Stimulated activated naive B cell treated with anti-CD40 and anti-IgM and Interleukin-4, amounts not matched to agents 10 μg/mL and 1 μg/mL and 100 μg/mL, for 72 hours (primary cell): ENCODE measurements at places on chromosomes 1 and 21.

- H3K36me3 ChIP-seq: no peaks in the 10 kb centered on the region
- H3K4me3 ChIP-seq: peak overlapping the region; percentile 3
- peaks cover 79% of the 10 kb centered on the region for H3K4me1 ChIP-seq
- H3K27ac ChIP-seq: peak overlapping the region; percentile 92
These were observed 8.5 kb upstream of the B4GALT3 start for GRCh38 chr1:161185732-161186311.

- H3K36me3 ChIP-seq: no peaks in the 10 kb centered on the region
- H3K27me3 ChIP-seq: peaks cover 6% of the 10 kb centered on the region
- peak within 1 kb of the TSS; percentile 95 for H3K27ac ChIP-seq
- peak within 1 kb of the TSS; percentile 95 for H3K4me3 ChIP-seq
- peaks cover 19% of the 10 kb centered on the region for H3K4me1 ChIP-seq
These were observed at the start of gene KCNC4 for GRCh38 chr1:110209715-110210603. TSS of gene KCNC4 (plus strand) at chr1:110210314. CDS start at chr1:110211500, 1,186 bp downstream.

GRCh38 chr1:119276558-119276957 is 92.0 kb upstream of the HAO2 start:
- no peak overlapping the region for H3K27ac ChIP-seq
- no peak for DNase-seq
- no peaks in the 10 kb centered on the region for H3K4me1 ChIP-seq
- H3K4me3 ChIP-seq: no peak overlapping the region

DNA sequence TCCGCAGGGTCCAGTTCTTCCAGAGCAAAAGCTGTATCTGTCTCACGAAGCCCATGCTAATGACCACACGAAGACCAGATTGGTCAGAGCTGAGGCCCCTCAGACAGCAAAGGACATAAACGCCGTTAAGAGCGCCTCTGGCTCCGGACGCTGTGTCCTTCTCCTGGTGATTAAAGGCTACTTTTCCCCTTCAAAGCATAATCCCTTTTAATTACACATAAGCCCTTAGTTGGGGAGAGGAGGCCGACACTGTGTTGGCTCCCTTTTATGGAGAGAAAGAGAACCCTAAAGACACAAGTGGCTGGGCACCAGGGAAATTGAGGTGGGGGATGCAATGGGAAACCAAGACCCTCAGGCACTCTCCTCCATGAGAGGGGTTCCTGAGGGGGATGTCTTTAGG is at the start of gene ABCA4:
Gene ABCA4 (minus strand): TSS at position 158 of the 400 bp plus-strand sequence. CDS start 103 bp downstream, at position 55.
- H3K27me3 ChIP-seq: peaks cover 34% of the 10 kb centered on the region
- no peaks in the 10 kb centered on the region for H3K4me1 ChIP-seq
- no peak for DNase-seq
- no peak within 1 kb of the TSS for H3K4me3 ChIP-seq

DNA sequence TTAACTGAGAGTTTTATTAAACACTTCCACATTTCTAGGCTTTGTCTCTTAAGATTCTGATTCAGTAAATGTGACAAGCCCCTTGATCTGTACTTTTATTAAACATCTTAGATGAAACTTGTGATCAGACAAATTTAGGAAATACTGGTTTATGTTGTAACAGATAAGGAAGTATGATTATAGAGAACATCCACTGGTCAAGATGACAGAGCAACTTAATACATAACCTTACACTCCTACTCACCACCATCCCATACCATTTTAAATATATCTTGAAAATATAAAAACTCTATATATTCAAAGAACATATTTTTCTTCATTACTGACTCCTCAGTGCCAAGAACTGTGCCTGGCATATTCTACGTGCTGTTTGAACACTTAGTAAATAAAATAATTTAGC is 217.5 kb downstream of the LRRC40 start:
- H3K36me3 ChIP-seq: no peaks in the 10 kb centered on the region
- H3K27me3 ChIP-seq: no peaks in the 10 kb centered on the region
- no peaks in the 10 kb centered on the region for H3K4me1 ChIP-seq
- no peak overlapping the region for H3K4me3 ChIP-seq
- no peak for DNase-seq

- no peaks in the 10 kb centered on the region for H3K27me3 ChIP-seq
- H3K4me3 ChIP-seq: no peak overlapping the region
- H3K4me1 ChIP-seq: no peaks in the 10 kb centered on the region
- H3K36me3 ChIP-seq: no peaks in the 10 kb centered on the region
- no peak overlapping the region for H3K27ac ChIP-seq
- no peak for DNase-seq
These were observed 285.8 kb upstream of the NEGR1 start for GRCh38 chr1:72568113-72568512.

DNA sequence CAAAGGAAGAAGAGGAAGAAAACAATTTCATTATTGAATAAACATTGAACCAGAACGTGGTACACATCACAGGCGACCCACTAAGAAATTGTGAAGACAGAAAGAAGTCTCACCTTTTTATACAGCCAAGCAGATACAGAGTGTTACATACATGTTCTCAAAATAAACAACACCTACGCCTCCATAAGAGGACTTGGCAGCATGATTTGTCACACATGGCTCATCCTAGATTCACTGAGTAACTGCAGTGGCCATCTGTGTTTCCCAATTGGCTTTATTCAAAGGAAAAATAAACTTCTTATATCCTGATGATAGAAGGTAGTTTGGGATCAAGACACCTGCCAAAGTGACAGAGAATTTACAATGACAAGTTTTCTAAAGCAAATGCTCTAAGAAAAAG is 7.6 kb upstream of the KRTAP19-8 start:
- H3K27me3 ChIP-seq: peaks cover 4% of the 10 kb centered on the region
- no peaks in the 10 kb centered on the region for H3K36me3 ChIP-seq
- H3K27ac ChIP-seq: no peak overlapping the region
- no peaks in the 10 kb centered on the region for H3K4me1 ChIP-seq
- no peak for DNase-seq
- no peak overlapping the region for H3K4me3 ChIP-seq

DNA sequence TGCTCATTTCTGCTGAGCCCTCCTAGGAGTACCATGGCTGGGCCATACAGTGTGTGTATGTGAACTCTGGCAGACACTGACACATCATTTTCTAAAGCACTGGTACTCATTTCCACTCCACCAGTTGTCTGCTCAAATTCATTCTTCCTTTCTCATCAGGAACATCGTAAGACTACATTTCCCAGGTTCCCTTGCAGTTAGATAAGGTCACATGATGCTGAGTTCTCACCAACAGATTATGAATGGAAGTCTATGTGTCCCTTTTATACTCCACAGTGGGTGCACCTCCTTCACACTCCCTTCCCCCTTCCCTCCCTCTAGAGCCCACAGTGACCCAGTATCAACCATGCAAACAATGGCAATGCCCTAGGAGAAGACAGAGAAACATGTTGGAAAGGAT is 38.3 kb upstream of the PAX7 start:
- H3K27me3 ChIP-seq: peaks cover 32% of the 10 kb centered on the region
- no peak overlapping the region for H3K27ac ChIP-seq
- H3K4me3 ChIP-seq: no peak overlapping the region
- DNase-seq: no peak
- no peaks in the 10 kb centered on the region for H3K4me1 ChIP-seq

DNA sequence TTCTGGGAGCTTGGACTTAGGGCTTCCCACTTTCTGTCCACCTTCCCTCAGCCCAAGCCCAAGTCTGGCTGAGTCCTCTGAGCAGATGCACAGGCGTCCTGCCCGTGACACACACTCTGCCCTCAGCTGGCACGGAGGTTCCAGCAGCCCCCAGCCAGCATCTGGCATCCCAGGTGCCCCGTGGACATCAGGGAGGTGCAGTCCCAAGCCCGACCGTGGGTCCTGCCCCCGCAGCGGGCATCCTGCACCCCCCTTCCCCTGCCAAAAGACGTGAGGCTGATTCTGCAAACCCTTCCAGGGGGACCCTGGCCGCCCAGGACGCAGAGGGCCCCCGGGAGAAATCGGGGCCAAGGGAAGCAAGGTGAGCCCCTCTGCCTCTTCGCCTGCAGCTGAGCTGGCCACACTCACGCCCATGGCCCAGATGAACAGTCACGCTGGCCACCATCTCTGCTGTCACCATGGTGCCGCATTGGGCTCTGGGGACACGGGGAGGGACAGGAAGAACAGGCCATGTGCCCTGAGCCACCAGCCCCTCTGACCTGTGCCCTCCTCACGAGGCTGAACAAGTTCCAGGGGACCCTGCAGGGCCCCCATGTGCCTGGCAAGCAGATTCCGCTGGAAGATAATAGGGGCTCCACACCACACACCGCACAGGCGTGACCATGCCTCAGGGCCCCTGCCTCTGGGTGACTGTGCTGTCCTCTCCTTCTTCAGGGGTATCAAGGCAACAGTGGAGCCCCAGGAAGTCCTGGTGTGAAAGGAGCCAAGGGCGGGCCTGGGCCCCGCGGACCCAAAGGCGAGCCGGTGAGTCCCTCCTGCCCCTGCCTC is 20.6 kb downstream of the COL6A2 start:
- no peaks in the 10 kb centered on the region for H3K4me1 ChIP-seq
- no peak for DNase-seq
- peaks cover 7% of the 10 kb centered on the region for H3K27me3 ChIP-seq
- no peak overlapping the region for H3K27ac ChIP-seq
- H3K4me3 ChIP-seq: no peak overlapping the region
- no peaks in the 10 kb centered on the region for H3K36me3 ChIP-seq

DNA sequence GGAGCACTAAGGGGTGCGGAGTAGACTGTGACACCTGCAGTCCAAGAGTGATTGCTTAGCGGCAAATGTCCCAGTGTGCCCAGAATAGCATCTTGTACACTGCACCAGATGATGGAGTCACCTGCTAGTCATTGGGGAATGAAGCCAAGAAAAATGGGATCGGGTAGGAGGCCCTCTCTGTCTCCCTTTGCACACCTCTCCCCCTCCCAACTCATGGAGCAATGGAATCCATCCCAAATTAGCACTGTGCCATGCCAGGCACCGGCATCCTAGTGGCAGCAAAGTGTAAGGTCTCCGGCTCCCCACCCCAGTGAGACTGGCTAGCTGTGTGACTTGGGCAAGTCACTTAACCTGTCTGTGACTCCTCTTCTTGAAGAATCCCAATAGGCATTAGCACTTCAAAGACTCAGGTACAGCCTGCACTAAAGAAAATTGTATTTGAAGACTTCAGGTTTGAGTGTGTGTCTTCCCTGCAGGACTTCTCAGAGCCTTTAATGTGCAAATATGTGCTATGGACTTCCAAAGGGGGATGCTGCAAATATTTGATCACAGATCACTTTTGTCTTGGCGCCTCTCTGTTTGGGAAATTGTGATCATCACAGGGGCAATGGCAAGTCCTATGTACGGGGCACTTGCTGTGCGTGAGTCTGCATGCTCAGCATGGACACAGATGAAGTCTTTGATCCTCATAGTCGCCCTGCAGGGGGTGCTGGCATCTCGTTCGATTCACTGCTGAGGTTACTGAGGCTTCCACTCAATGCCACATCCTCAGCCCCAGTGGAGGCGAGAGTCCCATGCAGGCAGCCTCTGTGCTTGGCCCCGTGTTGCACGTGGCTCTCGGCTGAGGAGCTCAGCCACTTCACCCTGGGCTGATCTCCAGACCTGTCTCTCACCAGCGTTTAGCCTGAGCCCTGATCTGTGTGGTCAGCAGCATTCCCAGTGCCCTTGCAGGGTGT is 272.9 kb upstream of the C1orf174 start:
- no peaks in the 10 kb centered on the region for H3K36me3 ChIP-seq
- peak; percentile 6 for DNase-seq
- no peaks in the 10 kb centered on the region for H3K4me1 ChIP-seq
- peak overlapping the region; percentile 21 for H3K27ac ChIP-seq

DNA sequence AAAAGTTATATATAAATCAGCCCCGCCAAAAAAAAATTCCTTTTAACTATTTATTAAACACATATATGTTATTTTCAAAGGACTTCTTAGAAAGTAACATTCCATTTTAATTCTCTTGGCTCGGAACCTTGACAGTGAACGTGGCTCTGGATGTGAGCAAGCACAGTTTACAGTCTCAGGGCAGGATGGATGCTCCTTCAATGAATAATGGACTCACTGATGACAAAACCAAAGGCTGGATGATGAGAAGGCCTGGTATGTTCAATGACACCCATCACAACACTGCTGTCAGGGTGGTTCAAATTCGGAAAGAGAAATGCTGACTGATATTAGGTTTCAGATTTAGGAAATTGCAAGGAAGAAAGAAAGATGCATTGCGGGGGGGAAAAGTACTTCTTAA is 148.8 kb downstream of the SIPA1L2 start:
- H3K4me3 ChIP-seq: no peak overlapping the region
- H3K27me3 ChIP-seq: no peaks in the 10 kb centered on the region
- H3K4me1 ChIP-seq: no peaks in the 10 kb centered on the region
- H3K27ac ChIP-seq: no peak overlapping the region
- H3K36me3 ChIP-seq: no peaks in the 10 kb centered on the region

- no peaks in the 10 kb centered on the region for H3K4me1 ChIP-seq
- no peak for DNase-seq
- peaks cover 41% of the 10 kb centered on the region for H3K36me3 ChIP-seq
- H3K27me3 ChIP-seq: no peaks in the 10 kb centered on the region
- no peak overlapping the region for H3K4me3 ChIP-seq
- no peak overlapping the region for H3K27ac ChIP-seq
These were observed 48.7 kb upstream of the KIF1B start for GRCh38 chr1:10161541-10162290.

DNA sequence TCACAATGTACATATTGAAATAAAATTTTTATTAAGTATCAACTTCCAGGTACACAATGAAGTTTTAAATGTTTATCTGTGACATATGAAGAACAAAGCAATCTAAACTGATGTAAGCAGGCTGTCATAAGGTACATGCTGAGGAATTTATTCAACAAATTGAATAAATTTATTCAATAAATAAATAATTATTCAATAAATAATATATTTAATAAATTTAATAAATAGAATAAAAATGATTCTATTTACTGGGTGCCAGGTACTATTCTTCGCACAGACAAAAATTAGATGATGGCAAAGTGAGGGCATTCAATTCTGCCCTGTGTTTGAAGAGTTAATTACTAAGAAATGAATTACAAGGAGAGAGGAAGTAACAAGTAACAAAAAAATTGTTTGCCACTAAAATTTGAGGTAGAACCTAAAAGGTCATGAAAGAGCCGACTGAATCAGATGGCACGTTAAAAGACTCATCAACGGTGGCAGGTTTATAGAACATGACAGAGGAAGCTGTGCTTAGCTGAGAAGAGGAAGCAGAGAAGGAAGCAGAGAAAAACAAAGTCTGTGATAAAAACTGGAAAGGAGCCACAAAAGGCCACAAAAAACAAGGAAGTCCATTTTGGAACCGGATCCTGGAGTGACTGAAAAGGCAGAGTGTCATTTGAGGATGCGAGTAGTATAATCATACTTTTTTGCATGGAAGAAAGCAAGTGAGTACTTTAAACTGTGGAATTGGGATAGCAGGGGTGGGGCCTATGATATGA is 2.2 kb upstream of the USP24 start:
- H3K4me3 ChIP-seq: peak overlapping the region; percentile 58
- no peaks in the 10 kb centered on the region for H3K27me3 ChIP-seq
- H3K4me1 ChIP-seq: peaks cover 35% of the 10 kb centered on the region
- DNase-seq: peak; percentile 50

- H3K4me3 ChIP-seq: no peak overlapping the region
- H3K36me3 ChIP-seq: peaks cover 2% of the 10 kb centered on the region
- DNase-seq: no peak
- peaks cover 15% of the 10 kb centered on the region for H3K4me1 ChIP-seq
- peaks cover 12% of the 10 kb centered on the region for H3K27me3 ChIP-seq
These were observed 5.9 kb upstream of the FOXJ3 start for GRCh38 chr1:42340901-42341300.

GRCh38 chr1:182671750-182672486 is 12.5 kb downstream of the RGS8 start:
- no peaks in the 10 kb centered on the region for H3K36me3 ChIP-seq
- H3K4me3 ChIP-seq: no peak overlapping the region
- DNase-seq: no peak
- H3K4me1 ChIP-seq: peaks cover 5% of the 10 kb centered on the region
